Activated CD4-positive, alpha-beta T cell treated with anti-CD3 and anti-CD28 coated beads, Interleukin-2, amount 50 U/mL, for 1 hour (primary cell): ENCODE measurements at places on chromosomes 1 and 21.
A peak's percentile ranks its signal among the peaks of the same experiment; 100 is the strongest.

DNA sequence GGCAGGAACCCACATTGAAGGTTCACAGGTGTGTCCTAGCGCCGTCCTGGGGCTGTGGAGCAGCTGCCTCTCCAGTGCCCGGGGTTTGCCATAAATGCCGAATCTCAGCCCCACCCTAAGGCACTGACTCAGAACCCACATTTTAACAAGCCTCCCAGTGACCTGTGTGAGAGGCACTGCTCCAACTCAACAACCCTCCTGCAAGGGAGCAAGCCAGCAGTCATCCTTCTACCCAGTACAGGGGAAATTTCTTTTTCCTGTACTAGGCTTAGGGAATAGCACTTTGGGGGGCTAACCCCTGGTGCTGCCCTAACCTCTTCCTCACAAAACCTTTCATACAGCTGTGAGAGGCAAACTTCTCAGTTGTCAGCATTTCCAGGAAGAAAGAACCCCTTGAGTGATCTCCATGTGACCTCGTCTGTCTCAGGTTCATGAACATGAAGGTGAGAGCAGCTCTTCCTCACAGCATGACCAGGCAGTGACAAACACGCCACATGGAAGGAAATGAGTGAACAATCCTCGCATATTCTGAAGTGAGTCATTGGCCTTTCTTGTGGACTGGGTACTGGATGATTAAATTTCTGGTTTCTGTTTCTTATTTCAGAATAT is 11.4 kb upstream of the BCAR3 start:
- DNase-seq: no peak

- DNase-seq: no peak
Observed at GRCh38 chr1:204042516-204042915, 30.4 kb upstream of the SOX13 start.

DNA sequence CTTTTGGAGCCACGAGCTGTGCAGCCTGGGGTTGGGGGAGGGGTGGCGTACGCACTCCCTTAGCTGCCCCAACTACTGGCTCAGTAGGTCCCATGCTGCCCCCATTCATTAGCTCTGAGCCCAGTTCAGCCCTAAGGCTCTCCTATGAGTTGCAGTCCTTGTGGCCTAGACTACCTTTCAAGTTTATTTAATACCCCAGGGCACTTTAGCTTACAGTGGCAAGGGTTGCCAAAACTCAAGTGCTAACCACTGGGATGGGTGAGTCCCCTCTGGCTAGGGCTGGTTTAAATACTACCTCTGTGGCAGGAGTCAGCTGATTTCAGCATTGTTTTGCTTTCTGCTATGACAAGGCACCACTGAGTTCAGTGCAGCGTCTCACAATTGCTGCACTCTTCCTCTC is 118.2 kb downstream of the ODF2L start:
- no peak for DNase-seq

GRCh38 chr1:224859651-224860050 is 69.8 kb upstream of the DNAH14 start:
- no peak for DNase-seq

GRCh38 chr1:5311634-5312292 is 657.4 kb downstream of the AJAP1 start:
- no peak for DNase-seq

- DNase-seq: no peak
Observed at GRCh38 chr1:236137285-236137852, 5.0 kb upstream of the GPR137B start.

GRCh38 chr1:157156058-157156541 is 17.9 kb upstream of the ETV3 start:
- peak; percentile 78 for DNase-seq

- DNase-seq: peak; percentile 18
Observed at GRCh38 chr1:204286831-204287421, 72.8 kb downstream of the PLEKHA6 start.

GRCh38 chr1:85282424-85282823 is 6.0 kb upstream of the BCL10 start:
- DNase-seq: no peak

GRCh38 chr1:9453779-9454418 is 85.4 kb upstream of the SLC25A33 start:
- DNase-seq: no peak

GRCh38 chr1:65681096-65681495 is 111.6 kb upstream of the PDE4B start:
- DNase-seq: no peak

- DNase-seq: no peak
Observed at GRCh38 chr21:35438643-35439404, 389.7 kb upstream of the RUNX1 start.

GRCh38 chr1:101360506-101360905 is 123.7 kb downstream of the S1PR1 start:
- no peak for DNase-seq

DNA sequence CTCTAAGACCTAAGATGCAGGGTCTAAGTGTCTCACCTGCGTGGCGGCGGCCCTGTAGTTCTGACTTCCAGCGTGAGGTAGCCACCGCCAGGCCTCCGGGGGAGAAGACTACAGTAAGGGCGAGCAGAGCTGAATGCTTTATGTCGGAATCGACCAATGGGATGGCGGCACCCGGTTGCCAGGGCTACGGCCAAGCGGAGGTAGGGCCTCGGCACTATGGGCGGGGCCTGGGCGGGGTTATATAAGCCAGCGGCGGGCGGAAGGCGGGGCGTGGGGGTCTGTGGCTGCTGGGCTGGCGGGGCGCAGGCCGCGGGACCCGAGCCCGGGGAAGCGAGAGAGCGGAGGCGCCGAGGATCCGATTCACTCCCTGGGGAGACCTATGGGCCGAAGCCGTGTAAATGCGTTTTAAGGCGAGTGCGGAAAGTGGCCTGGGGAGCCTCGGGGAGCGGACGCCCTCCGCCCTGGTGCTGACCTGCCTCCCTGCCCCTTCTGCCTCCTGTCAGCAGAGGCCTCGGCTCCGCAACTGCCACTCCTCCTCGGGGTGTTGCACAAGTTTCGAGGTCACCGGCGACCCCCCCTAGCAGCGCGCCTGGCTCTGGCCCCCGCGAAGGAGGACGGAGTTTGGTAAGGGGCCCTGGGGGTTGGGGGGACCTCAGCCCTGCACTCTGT is at the start of gene AZIN2:
AZIN2 (plus strand) TSS at position 269 of the 669 bp plus-strand sequence. CDS start 1,097 bp downstream, outside the sequence.
- peak; percentile 99 for DNase-seq

DNA sequence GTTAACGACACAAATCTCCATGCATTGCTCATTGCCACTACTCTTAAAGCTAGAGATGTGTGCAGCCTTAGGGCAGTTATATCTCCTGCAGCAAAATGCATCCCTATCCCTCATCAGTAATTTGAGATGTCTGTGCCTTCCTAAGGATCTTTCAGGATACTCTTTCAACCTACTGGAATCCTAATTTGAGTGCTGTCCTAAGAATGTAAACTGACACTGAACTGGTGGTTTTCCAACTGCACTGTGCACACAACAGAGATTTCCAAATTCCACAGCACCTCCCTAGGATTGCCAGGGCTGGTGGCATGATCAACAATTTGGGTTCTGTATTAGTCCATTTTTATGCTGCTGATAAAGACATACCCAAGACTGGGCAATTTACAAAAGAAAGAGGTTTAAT is 193.9 kb downstream of the LTN1 start:
- DNase-seq: no peak

DNA sequence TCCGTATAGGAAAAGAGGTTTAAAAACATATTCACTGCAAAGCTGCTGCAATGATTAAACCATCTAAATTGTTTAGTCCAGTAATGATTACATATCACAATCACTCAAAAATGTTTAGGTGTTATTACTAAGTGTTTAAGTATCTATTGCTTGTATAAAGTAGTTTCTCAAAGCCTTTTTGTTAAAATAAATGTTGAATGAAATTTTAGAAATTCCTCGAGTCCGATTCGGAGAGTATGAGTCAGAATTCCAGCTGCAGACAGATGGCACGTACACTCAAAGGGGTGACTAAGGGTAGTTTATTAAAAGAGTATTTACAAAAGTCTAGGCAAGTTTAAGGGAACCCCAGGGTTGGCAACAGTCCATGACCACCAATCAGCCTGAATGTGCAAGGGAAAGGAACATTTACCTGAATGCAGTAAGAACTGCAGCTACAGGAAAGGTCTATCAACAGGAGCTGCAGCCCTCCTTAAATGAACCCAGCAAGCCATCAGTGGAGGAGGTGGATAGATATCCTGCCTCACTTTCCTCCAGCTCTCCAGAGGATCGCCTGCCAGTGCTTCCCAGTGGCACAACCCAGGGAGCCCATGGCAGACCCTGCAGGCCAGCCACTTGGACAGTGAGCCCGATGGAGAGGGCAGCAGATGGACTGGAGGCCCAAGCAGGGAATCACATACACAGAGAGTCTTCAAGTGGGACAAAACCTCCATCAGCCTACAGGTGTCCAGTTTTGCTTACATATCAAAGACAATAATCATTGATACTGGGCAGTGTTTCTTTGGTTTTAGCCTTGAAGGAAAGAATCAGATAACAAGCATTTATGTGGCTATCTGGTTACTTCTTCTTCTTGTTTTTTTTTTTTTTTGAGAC is 92.1 kb upstream of the SLC44A3 start:
- no peak for DNase-seq

- no peak for DNase-seq
Observed at GRCh38 chr1:20386323-20387081, 95.8 kb downstream of the VWA5B1 start.

GRCh38 chr1:235366286-235366685 is 941 bp upstream of the TBCE start:
- no peak for DNase-seq

DNA sequence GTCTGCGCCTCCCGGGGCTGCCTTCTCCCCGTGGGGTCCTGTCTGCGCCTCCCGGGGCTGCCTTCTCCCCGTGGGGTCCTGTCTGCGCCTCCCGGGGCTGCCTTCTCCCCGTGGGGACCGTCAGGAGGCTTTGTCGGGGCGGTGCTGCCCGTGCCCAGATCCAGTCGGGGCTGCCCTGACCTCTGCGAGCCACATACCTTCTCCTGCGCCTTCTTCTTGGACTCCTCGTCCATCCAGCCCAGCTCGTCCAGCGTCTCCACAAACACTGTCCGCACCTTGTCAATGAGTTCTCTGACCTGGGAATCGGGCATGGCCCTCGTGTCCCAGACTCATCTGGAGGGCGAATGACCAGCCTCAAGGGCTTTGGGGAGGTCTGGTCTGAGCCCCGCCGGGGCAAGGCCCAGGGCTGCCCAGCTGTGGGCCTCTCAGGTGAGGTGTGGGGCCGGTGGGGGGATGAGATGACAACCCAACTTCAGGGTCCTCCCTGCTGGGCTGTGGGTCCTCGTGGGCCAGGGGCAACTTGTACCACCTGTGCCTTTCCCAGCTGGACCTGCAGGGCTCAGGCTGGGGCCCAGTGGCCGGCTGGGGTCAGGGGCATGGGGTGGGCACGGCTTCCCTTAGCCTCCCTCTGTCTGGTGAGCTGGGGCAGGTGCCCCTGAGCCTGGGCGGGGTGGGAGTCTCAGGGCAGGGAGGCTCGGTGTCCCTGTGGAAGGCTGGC is 9.4 kb downstream of the PRXL2B start:
- no peak for DNase-seq

- no peak for DNase-seq
Observed at GRCh38 chr1:29473161-29473855, 237.0 kb downstream of the PTPRU start.

DNA sequence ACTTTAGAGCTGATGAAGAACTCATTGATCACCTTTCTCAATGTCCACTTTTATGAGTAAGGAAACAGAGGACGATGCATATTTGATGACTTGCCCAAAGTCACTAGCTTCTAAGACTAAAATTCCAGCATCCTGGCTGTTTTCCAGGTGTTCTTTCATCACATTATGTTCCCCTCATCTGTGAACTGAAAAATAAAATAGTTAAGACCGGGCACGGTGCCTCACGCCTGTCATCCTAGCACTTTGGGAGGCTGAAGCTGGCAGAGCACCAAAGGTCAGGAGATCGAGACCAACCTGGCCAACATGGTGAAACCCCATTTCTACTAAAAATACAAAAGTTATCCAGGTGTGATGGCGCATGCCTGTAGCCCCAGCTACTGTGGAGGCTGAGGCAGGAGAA is 297.5 kb downstream of the DUSP10 start:
- DNase-seq: no peak

DNA sequence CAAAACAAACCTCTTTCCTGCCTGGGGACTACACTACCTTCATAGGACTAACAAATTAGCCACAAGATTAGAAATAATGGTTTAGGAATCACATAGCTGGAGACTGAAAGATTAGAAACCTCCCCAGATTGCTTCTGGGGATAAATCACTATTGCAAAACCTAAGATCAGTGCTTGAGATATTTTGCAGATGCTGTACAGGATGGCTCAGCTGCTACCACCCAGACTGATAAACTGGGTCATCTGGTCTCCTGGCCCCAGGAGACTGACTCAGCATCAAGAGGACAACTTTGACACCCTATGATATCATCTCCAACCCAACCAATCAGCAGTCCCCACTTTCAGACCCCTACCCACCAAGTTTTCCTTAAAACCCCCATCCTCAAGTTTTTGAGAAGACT is 137.0 kb downstream of the LRRC53 start:
- no peak for DNase-seq

- no peak for DNase-seq
Observed at GRCh38 chr1:46812996-46813857, 14.4 kb downstream of the CYP4B1 start.
